ENCODE measurements at places on chromosomes 11 and 22.

DNA sequence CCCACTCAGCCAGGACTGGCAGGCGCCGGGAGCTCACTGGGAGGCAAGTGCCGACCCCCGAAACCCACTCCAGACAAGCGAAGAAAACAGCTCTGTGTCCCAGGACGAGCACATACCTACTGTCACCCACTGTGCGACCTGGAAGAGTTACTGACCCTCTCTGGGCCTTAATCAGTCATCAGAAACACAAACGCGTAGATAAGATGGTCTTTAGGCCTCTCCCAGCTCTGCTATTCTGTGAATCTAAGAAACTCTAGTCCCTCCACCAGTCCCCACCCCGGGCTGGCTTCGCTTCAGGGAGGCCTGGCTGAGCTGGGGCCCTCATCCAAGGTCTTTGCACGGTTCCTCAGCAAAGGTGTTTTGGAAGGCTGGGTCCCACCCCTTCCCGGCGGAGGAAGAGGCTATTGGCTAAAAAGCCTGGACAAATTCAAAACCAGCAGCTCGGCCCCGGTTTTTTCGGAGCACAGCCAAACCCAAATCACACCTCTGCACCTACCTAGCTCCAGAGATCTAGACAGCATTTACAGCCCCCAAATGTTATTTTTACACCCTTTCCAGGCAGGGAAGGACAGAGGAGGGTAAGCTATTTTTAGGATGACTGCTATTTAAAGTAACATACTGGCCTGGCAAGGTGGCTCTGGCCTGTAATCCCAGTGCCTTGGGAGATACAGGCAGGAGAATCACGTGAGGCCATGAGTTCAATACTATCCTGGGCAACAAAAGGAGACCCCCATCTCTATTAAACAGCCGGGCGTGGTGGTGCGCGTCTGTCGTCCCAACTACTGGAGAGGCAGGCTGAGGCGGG lies 13.2 kb upstream of the HDHD5 start:
- no peak for DNase-seq

DNA sequence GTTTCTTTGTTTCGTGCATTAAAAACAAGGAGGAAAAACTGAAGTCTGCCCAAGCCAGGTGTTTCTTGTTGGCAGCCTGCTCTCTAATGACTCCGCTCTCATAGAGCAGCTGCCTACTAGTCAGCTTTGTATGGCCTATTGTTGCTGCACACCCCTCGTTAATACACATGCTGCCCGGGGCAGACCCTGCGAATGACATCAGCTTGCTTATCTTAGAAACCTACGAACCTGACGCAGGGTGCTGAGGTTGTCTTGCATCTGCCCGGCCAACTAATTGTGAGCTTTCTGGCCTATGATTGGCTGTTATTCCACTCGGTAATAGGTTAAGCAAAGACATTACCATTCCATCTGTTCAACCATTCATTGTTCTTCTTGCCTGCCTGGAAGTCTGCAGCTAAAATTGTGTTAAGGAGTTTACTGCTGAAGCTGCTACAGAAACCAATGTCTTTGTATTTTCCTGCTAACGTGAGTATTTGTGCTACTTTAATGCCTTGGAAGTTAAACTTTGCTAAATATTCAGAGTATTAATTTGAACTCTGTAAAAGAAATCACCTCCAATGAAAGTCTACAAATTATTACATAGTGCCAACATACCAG lies 37.5 kb downstream of the ZC3H12C start:
- DNase-seq, result no peak

- no peak for DNase-seq
Observed at GRCh38 chr11:67483831-67484665, 1.2 kb downstream of the AIP start.

- no peak for DNase-seq
Observed at GRCh38 chr11:40722179-40722795, 737.2 kb downstream of the LRRC4C start.

All from cortex of kidney (tissue), 1 donor.